Frontal cortex (tissue), 4 donors: ENCODE measurements at places on chromosomes 12 and 14. TPM values are rescaled to one million over a fixed set of nuclear protein-coding genes. Genes with fewer than 3 reads are reported as not detected.

DNA sequence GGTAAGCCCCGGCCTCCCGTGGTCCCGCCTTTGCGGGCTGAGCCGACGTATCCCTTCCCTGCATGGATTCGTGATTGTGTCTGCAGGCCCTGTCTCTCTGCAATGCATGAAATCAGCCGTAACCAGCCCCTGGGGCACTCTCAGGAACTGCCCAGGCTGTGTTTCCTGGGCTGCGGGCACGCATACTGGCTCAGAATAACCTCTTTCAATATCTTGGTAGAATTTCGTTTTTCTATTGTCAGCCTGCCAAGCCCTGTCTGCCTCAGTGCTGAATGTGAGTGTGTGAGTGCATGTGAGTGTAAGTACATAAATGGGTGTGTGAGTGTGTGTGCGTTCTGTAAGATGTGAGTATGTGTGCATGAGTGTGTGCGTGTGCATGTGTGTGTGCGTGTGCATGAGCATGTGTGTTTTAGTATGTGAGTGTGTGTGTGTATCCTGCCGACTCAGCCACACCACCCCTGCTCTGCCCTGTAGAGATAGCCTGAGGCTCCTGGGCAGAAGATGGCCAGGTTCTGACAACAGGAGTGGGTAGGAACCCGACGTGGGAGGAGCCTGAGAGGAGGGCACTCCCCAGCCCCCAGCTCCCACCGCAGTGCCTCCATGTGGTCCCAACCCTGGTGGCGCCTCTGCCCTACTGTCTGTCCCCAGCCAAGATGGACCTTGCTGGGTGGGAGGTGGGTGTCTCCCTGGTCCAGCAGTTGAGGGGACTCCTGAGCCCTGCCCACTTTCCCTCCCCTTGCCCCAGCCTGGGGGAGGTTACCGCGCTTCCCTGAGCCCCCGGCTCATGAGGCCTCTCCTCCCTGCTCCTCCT lies 268.8 kb downstream of the ADGRD1 start:
- DNase-seq: no peak

Gene TSHR
- total RNA-seq: 0.41 TPM

DNA sequence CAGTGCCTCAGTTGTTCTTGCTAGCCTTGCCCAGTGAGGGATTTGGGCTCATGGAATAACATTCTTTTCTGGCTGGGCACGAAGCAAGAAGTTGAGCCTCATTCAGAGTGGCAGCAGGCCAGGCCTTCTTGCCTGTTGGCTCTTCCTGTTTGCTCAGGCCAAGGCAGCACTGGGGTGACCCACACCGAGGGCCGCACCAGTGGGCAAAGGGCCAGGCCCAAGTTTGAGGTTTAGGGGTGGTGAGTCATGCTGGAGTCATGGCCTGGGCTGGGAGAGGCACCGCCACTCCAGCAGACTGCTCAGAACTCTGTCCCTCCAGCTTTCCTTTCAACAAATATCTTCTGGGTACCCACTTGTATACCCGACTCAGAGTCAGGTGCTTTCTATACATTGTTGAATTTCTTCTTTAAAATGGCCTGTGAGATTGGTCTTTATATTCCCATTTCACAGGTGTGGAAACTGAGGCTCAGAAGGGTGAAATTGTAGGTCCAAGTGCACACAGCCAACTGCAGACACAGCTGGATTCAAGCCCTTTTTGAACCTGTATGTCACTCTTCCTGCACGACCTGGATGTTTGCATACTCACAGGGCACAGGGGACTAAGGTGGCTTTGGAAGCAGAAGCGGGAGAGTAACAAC lies 279.4 kb downstream of the FOXN3 start:
- no peak for DNase-seq

- no peak for DNase-seq
Observed at GRCh38 chr12:61514016-61514415, 746.2 kb upstream of the USP15 start.

- DNase-seq: no peak
Observed at GRCh38 chr12:54017027-54017788, 8.4 kb downstream of the HOXC8 start.

DNA sequence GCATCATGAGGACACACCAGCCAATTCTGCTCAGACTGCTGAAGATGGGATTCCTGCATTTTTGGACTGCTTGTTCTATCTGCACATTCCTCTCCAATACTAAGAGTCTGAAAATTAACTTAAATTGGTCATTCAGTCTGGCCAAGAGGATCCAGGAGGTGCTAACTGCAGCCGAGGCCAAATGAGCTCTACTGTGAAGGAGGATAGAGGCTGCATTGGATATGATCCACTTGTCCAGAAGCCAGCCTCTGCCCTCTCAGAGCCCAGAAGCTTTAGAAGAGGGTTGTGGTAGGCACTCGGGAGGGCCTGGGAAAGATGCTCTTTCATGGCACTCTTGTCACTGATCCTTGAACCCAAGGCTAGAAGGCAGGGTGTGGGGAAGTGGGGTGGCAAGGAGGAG lies 37.1 kb upstream of the PLEK2 start:
- DNase-seq: no peak

GRCh38 chr12:49537752-49538509 lies 899 bp upstream of the KCNH3 start:
- DNase-seq: no peak

Gene FAIM2
- total RNA-seq: 17.9 TPM

DNA sequence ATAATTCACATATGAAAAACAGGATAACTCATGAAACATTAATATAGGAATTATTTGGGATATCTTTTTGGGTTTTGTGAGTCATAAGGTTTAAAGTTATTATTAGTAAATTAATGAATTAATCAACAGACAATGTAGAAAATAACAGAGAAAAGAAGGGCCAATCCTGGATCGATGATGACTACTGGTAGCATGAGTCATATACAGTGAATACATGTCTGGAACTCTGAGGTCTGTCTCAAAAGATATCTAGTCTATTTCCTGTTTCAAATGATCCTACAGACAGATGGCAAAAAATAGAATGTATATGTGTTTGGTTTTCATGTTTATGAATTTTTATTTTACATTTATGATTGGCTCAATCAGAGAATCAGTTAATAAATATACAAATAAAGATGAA lies 86.4 kb upstream of the RTL1 start:
- no peak for DNase-seq

GRCh38 chr12:64082116-64082515 lies 140.0 kb downstream of the KICS2 start:
- no peak for DNase-seq

DNA sequence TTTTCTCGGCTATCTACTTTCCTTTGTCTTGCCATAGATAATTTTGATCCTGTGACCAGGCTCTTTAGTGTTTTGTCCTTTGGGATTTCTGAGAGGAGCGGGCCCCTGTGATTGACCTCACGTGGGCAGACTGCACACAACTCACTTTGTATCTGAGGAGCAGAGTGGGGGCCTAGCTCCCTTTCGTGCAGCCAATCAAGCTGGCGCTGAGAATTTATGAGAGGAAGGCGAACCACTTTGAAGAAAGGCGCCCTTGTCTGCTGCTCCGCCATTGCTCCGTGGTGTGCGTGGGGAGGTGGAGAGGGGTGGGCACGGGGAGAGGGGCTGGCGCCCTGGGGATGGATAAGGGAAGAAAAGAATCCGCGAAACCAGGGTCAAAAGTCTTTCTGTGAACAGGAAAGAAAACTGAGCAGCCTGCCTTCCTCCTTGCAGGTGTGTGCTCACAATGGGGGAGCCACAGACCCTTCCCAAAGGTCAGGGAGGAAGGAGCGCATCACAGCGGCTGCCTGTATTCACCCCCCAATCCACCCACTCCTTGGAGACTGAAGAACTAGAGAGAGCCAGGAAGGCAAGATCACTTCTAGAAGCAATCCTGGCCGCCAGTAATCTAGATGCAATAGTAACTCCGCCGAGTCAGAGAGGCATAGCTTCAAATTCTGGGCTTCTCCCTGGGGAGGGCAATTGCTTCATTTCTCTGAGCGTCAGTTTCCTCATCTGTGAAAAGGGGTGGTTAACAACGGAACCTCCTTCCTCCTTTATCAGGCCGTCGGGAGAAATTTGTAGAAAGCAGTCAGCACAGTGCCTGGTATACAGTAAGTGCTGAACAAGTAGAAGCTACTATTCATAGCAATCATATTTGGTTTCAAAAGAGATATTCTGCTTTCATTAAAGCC lies 24.9 kb upstream of the MED13L start:
- no peak for DNase-seq

DNA sequence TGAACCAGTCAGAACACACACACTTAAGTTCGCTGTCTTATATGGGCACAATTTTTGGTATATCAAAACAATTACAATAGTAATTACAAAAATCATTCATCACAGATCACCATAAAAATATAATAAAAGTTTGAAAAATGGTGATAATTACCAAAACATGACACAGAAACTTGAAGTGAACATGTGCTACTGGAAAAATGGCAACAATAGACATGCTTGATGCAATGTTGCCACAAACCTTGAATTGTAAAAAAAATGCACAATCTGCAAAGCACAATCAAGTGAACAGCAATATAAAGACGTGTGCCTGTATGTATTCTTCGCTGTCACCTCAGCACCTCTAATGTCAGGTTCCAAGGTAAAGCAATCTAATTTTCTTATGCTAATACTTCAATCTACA lies 117.6 kb downstream of the PRKD1 start:
- DNase-seq: no peak

DNA sequence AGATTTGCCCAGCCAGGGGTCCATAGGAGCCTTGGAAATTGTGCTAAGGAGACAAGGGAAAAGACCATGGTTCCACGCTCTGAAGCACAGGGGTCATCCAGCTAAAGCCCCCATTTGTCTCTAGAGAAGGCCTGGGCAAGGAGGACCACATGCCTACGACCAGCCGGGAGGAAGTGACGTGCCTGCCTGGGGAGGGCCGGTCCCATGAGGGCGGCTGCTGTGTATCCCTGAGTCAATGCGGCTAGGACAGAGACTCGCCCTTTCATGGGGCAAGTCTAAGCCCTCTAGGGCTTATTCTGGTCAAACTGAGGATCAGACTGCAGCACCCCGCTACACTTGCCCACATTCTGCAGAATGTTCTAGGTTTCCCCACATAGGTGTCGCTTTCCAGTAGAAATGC lies 20.6 kb upstream of the RIN3 start:
- no peak for DNase-seq

DNA sequence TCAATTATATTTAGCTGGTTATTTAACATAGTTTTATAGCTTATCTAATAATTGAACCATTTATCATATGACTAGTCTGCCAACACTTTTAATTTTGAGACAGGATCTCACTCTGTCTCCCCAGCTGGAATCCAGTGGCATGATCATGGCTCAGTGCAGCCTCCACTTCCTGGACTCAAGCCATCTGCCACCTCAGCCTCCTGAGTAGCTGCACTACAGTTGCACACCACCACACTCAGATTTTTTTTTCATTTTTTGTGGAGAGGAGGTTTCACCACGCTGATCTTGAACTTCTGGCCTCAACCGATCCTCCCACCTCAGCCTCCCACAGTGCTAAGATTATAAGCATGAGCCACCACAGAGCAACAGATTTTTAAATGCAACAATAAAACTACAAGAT lies 151.4 kb upstream of the MDGA2 start:
- no peak for DNase-seq

Gene P3H3
- total RNA-seq: 11.0 TPM

Gene KRT85
- total RNA-seq: not detected

DNA sequence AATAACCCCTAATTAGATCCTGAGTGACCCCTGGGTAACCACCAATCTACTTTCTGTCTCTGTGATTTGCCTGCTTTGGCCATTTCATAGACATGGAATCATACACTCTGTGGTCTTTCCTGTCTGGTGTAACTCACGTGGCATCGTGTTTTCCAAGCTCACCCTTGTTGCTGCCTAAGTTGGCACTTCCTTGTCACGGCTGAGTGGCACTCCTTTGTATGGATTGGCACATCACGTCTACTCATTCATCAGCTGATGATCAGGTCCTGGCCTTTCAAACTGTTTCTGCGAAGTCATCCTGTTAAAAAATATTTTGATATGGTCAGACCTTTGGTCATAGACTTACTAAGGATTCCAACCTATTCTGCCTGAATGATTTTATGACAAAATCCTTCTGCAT lies 87.7 kb downstream of the GLT1D1 start:
- no peak for DNase-seq

DNA sequence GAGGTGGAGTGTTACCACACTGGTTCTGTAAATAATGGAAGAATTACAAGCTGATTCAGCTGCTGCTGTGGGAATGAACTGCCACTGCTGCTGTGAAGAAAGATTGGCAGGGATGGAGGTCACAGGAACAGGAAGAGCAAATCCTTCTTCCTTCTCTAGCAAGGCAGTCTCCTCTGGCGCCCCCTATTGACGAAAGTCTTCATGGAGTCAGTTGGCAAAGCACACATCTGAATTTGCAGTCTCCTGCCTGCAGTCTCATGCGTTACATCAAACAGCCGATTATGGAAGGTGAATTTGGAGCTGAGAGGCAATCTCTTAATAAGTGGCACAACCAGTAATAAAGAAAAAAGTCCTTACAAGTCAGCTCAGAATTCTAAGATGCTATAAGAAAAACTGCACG lies 106.0 kb upstream of the TMTC1 start:
- DNase-seq: no peak

GRCh38 chr14:98682033-98682432 lies 590.0 kb downstream of the BCL11B start:
- DNase-seq: no peak

Gene HOXC12
- not detected for total RNA-seq

DNA sequence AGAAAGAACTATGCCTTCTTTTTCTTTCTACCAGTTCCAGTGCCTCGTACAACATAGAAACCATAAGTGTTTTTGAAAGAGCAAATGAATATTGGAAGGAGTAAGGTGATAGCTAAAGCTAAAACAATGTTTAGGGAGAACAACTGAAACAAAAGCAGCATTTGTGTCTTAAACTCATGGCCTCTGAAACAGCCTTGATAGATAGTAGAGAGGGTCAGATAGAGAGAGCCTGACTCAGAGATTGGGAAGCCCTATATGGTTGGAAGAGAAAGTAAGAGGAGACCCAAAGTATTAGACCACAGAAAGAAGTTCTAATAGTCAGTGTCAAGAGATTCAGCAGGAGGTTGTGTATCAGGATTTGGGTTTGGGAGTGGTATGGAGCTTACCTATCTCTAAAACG lies 79.6 kb upstream of the IFNG-AS1 start:
- no peak for DNase-seq

DNA sequence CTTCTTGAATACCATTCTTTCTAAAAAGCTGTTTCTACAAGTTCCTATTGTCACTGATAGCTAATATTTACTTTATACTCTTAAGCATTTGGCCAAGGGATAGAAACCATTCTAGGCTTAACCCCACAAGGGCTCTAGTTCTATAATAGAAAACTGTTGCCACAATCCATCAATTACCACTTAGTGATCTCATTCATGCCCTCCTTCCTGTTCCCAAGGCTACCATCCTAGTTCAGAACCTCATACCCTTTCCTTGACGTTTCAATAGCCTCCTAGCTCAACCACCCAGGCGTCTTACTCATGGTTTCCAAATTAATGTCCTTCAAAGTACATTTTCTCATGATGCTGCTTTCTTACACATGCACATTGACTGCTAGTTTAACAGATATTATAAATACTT lies 493.5 kb downstream of the NAV3 start:
- DNase-seq: no peak

DNA sequence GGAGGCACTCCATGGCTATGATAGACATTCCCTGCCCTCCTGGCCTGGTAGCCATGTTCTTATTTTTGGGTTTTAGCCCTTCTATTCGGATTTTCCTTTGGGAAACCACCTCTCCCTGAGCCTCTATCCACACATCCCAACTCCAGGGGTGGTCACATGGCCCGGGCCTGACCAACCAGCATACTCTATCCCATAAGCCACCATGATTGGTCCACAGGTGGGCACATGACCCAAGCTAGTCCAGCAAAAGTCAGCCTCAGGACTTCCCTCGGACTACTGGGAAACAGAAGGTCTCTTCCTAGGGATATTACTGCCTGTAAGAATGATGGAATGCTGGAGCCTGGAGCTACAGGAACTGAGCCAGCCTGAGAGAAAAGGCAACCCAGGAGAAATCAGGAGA lies 12.5 kb downstream of the PRIMA1 start:
- DNase-seq: no peak

Gene MYO1H
- total RNA-seq: under 0.01 TPM
